NAMALWA (cell line): ENCODE measurements at places on chromosomes 7 and 10.

DNA sequence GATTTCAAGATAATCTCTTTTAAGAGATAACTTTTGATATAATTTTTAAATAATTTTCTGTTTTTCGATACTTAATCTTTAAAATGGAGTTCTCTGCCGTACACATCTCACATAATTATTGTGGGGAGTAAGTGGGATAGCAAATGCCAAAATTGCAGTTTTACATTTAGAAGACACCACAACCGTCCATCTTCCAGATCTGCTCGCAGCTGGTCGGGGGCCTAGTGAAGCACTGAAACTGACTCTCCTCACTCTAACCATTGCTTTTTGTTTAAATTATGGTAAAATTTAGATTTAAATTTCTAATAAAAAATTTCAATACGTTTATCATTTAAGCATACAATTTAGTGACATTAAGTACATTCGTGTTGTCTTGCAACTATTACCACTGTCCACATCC, 94.2 kb downstream of the PRR15 start:
- no peak for DNase-seq

DNA sequence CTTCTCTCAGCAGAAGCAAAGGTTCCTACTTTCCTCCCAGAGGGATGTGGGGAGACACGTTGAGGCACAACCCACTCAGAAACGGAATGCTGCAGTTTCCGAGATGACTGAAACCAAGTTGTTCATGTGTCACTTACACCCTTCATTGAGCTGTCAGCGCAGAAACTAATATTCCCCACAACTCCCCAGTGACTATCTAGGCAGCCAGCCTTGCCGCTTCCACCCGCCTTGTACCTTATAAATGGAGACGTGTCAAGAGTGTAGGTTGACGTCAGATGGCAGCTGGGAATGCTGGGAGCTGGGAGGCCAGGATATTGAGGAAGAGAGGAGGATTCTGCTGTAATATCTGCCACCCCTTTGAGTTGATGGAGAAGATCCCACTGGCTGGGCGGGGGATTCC, 15.1 kb downstream of the GPR26 start:
- no peak for DNase-seq

DNA sequence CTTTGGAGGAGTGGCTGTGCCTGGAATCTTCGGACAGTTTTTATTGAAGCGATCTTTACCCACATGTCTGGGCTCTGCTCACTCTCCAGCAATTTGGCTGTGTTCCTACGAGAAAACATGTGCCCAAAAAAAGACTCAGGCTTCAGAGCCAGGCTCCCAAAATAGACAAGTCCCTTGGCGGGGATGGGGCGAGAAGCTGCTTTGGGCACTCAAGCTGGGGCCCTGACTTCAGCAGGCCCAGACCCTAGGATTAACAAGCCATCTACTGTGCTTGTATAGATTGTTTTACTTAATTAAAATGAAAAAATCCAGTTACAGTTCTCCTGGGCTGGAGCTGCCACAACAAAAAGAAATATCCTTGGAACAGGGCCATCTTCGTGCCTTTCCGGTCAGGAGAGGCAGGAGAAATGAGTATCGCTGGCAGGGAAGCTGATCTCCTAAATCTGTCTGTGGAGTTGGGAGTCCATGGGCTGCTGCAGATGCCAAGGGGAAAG, 51.4 kb upstream of the PDCD4 start:
- DNase-seq = no peak

DNA sequence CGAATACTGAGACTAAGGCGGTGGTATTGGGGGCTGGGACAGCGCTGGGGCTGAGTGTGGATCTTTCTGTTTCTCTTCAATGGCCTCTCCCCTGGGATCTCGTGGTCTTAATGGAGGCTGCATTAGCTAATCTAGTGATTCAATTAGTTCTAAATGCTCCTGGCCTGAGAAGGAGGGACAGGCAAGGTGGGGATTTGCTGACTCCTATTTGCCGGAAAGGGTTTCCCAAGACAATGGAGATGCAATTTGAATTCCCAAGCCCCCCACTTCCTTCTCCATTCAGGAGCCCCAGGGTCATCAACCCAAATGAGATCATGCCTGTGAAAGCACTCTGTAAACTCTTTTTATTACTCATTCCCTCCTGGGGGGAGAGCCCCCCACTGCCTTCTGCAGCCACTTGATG, 111.7 kb upstream of the PLXNA4 start:
- no peak for DNase-seq

GRCh38 chr7:48149058-48149457, 22.2 kb upstream of the ABCA13 start:
- DNase-seq = no peak

GRCh38 chr7:38057829-38058228, 120.2 kb upstream of the STARD3NL start:
- DNase-seq = no peak

- no peak for DNase-seq
These were observed 11.3 kb upstream of the FXYD4 start for GRCh38 chr10:43360086-43360485.

DNA sequence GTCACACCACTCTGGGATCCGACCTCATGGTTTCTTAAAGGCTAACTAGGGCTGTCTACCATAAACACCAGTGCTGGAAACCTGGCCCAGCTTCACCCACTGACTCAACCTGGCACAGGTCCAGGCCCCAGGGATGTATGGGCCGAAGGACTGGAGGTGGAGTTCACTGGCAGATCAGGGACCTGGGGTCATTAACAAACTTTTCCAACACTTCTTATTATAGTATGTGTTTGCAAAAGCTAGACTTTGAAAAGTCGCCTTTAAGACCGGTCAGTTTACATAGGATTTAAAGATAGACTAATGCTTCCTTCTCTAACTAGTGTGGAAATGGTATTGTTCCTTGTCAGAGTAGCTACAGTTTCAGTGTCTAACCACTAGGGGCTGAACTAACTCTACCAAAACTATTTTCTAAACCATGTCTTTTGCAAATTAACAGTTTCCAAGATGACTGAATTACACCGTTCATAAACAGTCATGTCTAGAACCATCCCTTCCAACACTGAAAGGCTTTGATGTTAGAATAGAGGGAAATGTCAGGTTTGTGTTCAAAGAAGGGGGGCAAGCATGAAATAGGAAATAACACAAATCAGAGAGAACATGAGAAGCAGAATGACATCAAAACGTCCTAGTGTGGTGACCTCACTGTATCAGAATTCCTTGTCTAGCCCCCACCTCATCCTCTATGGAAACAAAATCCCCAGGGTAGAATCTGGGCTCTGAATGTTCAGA, 29.7 kb downstream of the STN1 start:
- DNase-seq = peak; percentile 74

GRCh38 chr7:29866490-29866930, 60.2 kb downstream of the WIPF3 start:
- DNase-seq = no peak

DNA sequence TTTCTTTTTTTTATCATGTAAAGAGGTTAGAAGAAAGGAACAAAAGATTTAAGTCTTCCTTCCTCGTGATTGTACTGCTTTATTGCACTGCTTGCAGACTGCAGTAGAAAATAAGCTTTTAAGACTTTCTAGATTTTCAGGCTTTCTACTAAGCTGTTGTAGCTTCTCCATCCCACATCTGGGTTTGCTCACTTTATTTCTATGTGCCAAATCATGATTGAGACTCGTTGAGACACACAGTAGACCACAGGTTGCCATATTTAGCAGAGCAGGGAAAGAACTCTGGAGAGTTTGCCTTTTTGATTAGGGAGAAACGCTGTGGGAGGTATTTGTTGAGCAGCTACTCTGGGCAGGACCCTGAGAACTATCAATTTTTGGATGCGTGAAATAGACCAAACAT, 89.2 kb upstream of the BTBD16 start:
- no peak for DNase-seq

- no peak for DNase-seq
These were observed 11.6 kb downstream of the NKX6-2 start for GRCh38 chr10:132774181-132774901.

- DNase-seq = no peak
These were observed 15.5 kb downstream of the FAM241B start for GRCh38 chr10:69645296-69646184.

- DNase-seq = peak; percentile 69
These were observed 49.9 kb upstream of the STEAP1B start for GRCh38 chr7:22549667-22550513.

GRCh38 chr10:123269675-123270074, 115.5 kb downstream of the BUB3 start:
- no peak for DNase-seq

GRCh38 chr10:97777143-97777542, 5.3 kb upstream of the SFRP5 start:
- no peak for DNase-seq

- no peak for DNase-seq
These were observed 74.0 kb downstream of the POU6F2 start for GRCh38 chr7:39051707-39052106.

DNA sequence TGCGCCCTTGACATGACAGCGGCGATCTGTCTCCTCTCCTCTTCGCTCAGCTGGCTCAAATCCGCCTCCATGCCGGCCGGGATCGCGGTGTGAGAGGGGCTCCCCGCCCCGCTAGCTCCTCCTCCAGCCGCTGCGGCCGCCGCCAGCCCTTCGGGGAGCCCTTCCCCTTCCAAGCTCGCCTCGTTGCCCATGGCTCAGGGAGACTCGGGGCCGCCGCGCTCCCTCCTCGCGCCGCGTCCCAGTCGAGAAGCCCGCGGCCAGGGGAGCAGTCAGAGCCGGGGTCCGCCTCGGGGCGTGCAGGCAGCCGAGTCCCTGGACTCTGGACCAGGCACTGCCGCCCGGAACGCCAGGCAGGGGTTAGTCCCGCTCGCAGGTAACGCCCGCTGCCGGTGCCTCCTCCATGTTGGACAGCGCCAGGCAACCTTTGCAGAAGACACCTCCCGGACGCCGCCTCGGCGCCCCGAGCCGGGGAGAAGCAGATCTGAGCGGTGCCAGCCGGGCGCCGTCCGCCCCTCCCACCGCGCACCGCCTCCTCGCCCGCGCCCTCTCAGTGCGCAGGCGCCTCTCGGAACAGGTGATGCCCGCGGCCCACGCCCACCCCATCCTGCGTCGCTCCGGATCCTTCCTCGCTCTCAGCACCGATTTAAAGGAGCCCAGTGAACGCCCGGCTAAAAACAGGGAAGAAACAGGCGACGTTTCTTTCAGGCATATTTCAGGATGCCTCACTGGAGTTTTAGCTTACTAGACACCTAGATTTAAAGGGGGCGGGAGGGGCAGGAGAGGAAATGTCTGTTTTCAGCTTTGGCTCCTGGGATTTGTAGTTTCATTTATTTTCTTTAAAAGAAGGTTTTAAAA, at the start of gene PCLO:
Gene PCLO, minus strand, starts transcription at position 483 of the 855 bp plus-strand sequence. Its CDS starts 292 bp downstream, at position 191.
- DNase-seq = peak; percentile 84

- no peak for DNase-seq
These were observed 262.3 kb downstream of the SORCS3 start for GRCh38 chr10:104903433-104903832.

DNA sequence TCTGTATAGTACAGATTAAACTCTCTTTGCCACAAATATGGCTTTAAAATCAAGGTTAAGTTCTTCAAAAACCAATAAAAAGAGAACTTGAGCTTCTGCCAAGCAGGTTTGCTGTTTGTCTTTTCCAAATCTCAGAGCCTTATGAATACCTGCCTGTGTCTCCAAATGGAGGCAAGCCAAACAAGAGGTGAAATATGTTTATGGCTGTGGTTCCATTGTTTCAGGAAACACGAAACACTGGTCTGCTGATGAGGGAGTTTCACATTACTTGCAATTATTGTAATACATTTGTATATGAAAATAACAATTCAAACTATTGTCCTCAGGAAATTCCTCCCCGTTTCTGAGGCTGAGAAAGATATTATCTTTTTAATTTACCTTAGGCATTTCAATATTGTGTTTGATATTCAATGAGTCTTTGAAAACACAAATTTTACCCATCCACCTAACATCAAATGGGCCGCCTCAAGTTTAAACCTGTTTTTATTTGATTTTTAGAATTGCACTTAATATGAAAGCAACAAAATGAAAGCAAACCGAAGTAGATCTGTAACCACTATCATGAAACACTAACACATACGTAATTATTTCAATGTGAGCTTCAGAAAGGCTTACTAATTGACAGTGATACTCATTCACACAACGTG, 359.3 kb downstream of the HGF start:
- DNase-seq = no peak

DNA sequence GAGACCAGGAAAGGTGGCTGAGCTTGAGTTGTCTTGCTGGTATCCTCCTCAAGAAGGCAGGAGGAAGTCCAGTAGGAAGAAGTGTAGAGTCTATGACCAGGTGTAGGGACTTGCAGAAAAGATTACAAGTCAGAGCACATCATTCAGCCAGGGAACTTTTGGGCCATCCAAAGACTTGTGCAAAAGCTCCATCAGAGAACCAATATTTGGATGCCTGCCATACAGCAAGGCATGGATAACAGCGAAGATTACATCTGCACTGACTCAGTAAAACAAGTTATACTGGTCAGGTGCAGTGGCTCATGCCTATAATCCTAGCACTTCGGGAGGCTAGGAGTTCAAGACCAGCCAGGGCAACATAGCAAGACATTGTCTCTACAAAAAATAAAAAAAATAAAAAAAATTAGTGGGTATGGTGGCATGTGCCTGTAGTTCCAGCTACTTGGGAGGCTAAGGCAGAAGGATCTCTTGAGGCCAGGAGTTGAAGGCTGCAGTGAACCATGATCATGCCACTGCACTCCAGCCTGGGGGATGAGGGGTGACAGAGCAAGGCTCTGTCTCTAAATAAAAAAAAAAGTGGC, 13.2 kb upstream of the NMT2 start:
- no peak for DNase-seq

GRCh38 chr7:47071866-47072265, 510.0 kb downstream of the TNS3 start:
- no peak for DNase-seq

DNA sequence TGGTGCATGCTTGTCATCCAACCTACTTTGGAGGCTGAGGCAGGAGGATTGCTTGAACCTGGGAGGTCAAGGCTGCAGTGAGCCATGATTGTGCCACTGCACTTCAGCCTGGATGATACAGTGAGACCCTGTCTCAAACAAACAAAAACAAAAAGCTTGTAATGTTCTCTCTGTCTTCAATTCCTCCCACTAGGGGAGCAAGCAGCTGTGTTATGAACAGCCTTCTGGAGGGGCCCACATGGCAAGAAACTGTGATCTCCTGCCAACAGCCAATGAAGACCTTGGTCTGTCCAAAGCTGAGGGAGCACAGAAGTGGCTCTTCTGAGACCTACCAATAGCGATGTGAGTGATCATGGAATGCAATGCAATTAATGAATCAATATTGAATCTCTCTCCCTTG, 229.2 kb downstream of the SEC23IP start:
- peak; percentile 3 for DNase-seq

- DNase-seq = no peak
These were observed 172.5 kb upstream of the SVIL start for GRCh38 chr10:29807163-29807806.

- no peak for DNase-seq
These were observed 109.9 kb downstream of the JCAD start for GRCh38 chr10:29949411-29950011.

DNA sequence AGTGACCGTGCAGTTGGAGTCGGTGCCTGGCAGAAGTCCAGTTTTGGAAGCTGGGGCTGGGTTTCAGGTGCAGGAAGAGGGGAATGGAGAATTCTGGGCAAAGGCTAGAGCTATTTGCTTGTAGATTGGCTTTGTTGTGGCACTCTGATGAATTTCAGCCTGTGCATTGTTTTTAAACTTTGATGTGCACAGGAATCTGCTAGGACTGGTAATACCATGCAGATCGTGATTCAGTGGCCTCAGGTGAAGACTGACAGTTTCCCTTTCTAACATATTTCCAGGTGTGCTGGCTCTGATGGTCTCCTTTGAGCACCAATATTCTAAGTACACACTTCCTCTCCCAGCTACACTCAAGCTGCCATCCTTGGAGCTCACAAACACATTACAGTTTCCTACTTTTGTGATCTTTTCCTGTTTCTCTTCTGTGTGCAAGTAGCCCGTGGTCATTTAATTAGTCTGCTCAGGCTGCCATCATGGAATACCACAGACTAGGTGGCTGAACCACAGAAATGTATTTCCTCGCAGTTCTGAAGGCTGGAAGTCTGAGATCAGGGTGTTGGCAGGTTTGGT, 55.6 kb downstream of the NOC3L start:
- DNase-seq = no peak
